Colonic mucosa (tissue), 4 donors: ENCODE measurements at places on chromosomes 1 and 21.
A peak's percentile ranks its signal among the peaks of the same experiment; 100 is the strongest.

- no peak for DNase-seq
Measured at GRCh38 chr1:184276416-184276815, 110.4 kb upstream of the C1orf21 start.

DNA sequence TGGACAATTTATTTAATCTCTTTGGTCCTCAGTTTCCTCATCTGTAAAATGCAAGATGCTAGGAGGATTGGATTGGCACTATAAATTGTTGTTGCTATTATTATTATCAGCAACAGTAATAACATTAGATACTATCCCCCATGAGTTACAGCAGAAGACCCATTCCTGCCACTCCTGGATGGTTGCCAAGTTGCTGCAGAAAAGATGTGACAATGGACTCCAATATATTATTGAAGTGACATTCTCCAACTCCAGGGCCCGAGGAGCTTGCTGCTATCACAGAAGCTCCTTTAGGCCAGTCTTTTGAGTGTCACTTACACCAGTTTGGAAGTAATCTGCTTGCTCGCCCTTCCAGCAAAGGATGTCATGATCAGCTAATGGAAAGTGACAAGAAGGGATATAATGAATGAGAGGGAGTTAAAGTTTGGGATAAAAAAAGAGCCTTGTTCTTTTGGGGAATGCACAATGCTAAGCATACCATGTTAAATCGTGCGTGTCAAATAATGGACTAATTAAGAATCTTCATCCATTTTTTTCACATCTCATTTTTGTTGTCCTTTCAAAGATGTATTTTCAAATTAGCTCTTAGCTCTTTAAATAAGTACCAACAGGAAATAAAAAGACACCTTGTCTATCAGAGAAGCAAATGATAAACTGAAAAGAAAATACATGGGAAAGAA is 19.5 kb upstream of the PROX1 start:
- DNase-seq: no peak

DNA sequence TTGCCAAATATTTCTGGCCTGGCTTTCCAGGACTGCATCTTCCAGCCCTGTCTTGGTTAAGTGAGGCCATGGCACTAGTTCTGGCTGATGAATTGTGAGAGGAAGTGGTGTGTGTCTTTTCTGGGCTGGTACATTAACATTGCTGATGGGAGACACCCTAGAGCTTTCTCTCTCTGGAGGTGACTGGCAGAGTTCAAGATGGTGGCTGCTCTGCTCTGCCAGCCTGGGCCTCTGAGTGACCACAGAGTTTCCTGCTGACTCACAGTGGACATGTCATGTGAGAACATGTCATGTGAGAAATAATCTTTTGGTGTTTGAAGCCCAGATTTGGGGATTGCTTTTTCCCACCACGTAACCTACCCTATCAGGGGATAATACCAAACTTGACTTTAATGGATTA is 218.0 kb upstream of the KIAA0040 start:
- DNase-seq: no peak

DNA sequence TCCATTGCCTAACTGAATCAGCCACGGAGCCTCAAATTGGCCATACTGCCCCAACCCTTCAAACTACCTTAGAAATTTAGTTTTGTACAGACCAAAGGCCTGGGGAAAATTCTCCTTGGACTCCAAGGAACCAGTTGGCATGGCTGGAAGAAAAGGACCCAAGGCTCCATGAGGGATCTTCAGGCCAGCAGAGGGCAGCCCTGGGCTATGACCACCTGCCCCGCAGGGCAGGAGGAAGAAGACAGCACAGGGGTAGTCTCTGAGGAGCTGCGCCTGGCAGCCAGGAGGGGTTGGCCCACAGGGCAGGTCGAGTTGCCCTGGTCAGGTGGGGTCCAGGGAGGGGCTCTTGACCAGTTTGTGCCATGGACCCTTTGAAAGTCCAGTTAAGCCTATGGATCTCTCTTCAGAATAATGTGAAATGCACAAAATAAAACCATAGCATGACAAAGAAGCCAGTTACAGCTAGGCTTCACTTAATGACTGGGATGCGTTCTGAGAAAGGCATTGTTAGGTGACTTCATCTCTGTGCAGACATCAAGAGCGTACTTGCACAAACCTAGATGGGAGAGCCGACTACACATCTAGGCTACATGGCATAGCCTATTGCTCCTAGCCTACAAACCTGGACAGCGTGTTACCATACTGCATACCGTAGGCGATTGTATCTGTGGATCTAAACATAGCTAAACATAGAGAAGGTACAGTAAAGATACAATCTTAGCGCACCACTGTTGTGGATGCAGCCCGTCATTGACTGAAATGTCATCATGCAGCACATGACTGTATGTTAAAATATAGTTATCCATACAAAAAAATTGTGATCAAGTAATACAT is 26.1 kb downstream of the CACNA1S start:
- DNase-seq: peak; percentile 59

GRCh38 chr1:112328600-112328999 is 67.4 kb upstream of the CTTNBP2NL start:
- DNase-seq: no peak
